ENCODE measurements at places on chromosomes 1 and 21. TPM values are rescaled to one million over a fixed set of nuclear protein-coding genes. Genes with fewer than 3 reads are reported as not detected.

Gene SLX9
- 18.3 TPM for total RNA-seq

Gene TUT4
- total RNA-seq, result 15.2 TPM

Gene GPR61
- total RNA-seq, result not detected

Gene LCE2C
- total RNA-seq, result not detected

Gene TBX19
- total RNA-seq, result 0.12 TPM

Gene UBXN10
- not detected for total RNA-seq

Gene LCE3B
- not detected for total RNA-seq
